ENCODE measurements at places on chromosomes 2 and 18. TPM values are rescaled to one million over a fixed set of nuclear protein-coding genes. Genes with fewer than 3 reads are reported as not detected.

DNA sequence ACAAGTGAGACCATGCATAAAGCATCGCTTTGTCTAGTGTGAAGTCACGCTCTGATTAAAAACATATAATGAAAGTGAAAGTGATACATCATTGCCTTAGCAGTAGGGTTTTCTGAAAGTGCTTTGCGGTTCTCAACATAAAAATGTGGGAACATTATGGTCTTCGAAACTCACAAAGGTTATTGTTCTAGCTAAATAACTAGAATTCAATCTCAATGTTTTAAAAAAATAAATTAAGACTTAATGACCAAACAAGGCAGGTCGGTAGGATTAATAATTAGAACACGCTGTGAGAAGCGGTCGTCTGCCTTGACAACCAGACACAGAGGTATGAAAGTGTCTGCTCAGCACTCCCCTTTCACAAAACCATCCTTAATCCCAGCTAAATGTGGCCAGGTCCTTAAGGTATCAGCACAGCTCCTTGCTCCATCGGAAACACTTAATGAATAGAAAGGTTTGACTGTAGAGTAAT lies 42.2 kb downstream of the KLHL14 start:
- no peak for DNase-seq

Gene FLACC1
- total RNA-seq = not detected

Gene HOXD11
- total RNA-seq = 5.4 TPM

Gene NT5C1B
- not detected for total RNA-seq

DNA sequence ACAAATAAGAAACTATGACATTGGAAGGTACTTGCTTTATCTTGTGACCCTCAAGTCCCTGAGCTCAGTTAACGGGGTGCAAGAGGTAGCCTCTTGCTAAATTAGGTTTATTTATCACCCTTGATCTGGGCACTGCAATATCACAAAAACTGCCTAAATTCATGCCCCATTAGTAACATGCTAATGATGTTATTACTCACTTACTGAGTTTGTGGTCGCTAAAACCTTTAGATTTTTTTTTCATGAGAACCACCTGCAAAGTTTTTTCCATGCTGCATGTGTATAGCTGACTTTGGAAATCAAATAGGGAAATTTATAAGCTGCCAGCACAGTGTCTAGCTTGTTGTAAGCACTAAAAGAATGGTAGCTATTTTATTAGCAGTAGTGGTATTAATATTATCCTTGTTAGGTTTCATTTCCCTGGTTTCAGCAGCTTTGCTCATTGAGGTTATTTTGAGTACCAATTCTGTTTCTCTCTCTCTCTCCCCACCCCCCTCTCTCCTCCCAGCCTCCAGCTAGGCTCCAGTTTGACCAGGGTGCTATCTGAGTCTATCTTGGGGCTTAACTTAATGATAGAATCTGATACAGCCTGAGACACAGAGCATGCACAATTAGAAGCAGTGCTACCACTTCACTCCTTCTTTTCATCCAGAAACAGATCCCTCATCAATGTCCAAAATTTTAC lies 88.7 kb upstream of the ATP8B1 start:
- DNase-seq = no peak

DNA sequence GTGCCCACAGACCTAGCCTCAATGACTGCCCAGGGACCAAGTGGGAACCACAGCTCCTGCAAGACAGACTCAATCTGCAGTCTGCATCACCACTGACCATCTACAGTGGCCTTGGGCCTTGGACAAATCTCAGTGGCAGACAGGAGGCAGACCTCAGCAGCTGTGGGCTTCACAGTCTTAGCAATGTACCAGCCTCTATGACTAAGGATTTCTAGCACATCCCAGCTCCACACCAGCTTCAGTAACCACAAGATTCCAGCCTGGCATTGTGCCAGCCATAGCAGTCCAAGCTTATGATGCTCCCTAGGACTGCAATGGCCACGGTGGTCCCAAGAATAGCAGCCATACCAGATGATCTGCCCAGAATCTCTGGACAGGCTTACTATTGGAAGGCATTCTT lies 19.6 kb upstream of the WDR75 start:
- no peak for DNase-seq

DNA sequence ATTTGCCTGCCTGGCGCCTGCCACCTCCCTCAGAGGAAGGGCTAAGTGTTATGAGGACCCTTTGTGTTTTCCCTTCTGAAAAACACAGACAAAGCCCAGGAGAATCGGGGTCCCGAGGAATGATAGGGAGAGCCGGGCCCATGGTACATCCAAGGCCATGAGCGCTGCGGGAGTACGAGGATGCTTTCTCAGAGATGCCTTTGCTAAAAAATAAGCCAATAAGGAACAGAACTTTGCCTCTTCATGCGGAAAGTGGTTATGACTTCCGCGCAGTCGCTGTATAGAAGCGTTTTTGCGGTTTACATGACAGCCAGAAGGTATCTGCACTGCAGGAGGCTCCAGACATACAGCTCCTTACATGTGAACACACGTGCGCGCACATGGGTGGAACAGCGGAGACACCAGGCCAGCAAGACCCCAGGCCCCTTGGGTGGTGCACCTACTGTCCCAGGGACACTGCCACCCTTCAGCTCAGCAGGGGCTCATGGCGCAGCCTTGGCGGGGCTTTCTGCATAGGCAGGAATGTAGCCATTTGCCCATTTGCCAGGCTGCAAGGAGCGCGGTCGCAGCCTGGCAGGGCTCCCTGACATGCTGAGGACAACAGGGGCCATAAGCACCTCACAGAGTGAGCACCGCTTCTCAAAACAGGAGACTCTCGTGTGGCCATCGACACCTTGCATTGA lies 252.4 kb upstream of the SALL3 start:
- no peak for DNase-seq

DNA sequence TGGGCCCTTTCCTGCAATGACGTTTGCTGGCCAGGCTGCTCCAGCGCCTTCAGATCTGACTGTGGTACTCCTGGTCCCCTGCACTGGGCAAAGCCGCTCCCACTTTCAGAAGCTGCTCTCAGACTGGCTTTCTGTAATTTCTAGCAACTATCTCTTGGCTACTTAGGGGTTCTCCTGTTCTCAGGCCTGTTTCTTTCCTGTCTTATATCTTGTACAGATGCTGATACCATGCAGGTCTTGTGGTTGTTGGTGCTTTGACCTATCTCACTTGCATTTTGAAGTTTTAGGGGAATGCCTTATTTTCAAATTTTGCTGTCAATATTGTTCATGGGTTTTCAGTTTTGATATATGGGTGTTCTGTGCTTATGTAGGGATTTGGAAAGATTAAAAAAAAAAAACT lies 145.8 kb downstream of the CLIP4 start:
- no peak for DNase-seq

Gene STPG4
- total RNA-seq = 1.2 TPM

- DNase-seq = no peak
These were observed 474.7 kb upstream of the HS6ST1 start for GRCh38 chr2:128793404-128793803.

- no peak for DNase-seq
These were observed 38.7 kb downstream of the FANCL start for GRCh38 chr2:58202404-58202803.

Gene HOXD3
- not detected for total RNA-seq

GRCh38 chr2:73852020-73852419 lies 23.3 kb downstream of the STAMBP start:
- DNase-seq = no peak

Gene FOXI3
- not detected for total RNA-seq

Measured in transverse colon (tissue), 4 donors.